ENCODE measurements at places on chromosomes 12 and 14. TPM values are rescaled to one million over a fixed set of nuclear protein-coding genes. Genes with fewer than 3 reads are reported as not detected.

DNA sequence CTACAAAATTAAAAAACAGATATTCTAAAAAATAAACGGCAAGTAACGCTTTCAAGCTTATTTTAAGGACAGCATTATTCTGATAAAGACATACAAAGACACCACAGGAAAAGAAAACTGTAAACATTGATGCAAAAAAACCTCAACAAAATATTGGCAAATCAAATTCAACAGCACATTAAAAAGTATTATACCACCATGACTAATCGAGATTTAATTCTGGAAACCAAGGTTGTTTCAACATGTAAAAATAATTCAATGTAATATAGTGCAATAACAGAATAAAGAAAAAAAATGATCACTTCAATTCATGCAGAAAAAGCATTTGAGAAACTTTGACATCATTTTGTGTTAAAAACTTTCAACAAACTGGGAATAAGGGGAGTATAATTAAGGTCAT lies 1323.2 kb downstream of the FSCB start:
- no peak for DNase-seq

GRCh38 chr12:63038713-63039100 lies 103.8 kb upstream of the PPM1H start:
- DNase-seq: no peak

A2ML1 gene
- 0.16 TPM for polyA plus RNA-seq

PLEKHD1 gene
- polyA plus RNA-seq: not detected

HOXC10 gene
- 0.20 TPM for polyA plus RNA-seq

Measured in muscle of arm (tissue), 14 donors.